ENCODE measurements at places on chromosomes 5 and 9.

DNA sequence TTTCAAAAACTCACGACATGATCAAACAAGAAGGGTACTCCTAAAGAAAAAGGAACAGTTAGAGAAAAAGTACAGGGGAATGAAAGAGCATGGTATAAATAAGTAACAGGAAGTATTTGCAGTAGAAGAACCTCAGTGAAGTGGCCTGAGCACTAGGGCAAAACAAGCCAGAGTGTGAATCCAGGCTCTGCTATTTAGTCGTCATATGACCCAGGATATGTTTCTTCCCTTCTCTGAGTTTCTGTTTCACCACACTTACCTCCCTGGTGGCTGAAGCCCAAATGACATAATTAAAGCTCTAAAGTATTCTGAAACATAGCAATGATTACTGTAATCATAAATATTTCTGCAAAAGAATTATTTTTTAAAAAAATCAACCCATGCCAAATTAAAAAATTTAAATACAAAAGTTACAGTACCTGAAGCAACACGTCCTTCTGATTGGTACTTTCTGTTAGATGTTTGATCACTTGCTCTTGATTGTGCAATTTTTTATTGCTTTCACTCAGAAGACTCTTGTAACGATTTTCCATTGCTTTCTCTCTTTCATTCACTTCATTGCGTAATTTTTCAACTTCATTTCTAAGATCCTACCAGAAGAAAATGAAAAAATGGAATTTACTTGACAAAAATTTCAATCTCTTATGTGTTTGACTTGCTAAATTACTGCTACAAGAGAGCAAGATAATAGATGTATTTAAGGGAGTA is 88.9 kb downstream of the CDK5RAP2 start:
- H3K27me3 ChIP-seq = no peaks in the 10 kb centered on the region
- DNase-seq = no peak
- no peak overlapping the region for H3K4me3 ChIP-seq

DNA sequence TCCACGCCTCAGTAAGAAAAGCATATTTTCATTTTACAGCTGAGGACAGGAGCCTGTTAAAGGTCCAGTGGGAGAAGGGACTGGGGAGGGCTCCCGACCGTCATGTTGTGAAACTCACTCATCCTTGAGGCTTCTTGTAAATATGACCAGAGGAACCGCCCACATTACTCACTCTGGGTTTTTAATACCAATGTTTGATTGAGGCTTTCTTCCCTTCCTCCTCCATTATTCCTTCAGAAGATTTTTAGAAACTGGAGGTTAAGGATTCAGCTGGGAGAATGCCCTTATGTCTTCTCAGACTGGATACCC is 61.4 kb upstream of the GLRX start:
- no peaks in the 10 kb centered on the region for H3K27me3 ChIP-seq
- no peak overlapping the region for H3K4me3 ChIP-seq
- H3K27ac ChIP-seq = no peak overlapping the region
- peaks cover 36% of the 10 kb centered on the region for H3K36me3 ChIP-seq
- H3K4me1 ChIP-seq = peaks cover 12% of the 10 kb centered on the region
- DNase-seq = no peak

DNA sequence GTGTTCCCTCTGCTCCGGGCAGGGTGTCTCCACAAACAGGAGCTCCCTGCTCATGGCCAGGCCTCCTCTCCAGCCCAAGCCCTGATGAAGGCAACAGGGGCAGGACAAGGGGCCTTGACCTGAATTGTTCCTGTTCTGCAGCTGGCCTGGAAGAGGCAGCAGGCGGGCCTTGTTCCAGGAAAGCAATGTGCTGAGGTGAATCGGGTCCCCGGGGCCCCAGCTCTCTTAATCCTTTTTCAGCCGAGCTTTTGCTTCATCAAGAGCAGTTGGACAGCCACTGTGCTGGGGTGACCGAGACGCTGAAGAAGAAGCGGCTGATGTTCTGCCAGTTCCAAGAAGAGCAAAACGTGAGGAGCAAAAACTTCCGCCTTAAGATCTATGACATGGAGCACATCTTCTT is 41.4 kb downstream of the CCDC180 start:
- no peaks in the 10 kb centered on the region for H3K36me3 ChIP-seq
- H3K4me3 ChIP-seq = no peak overlapping the region
- H3K27ac ChIP-seq = no peak overlapping the region
- H3K4me1 ChIP-seq = no peaks in the 10 kb centered on the region
- no peaks in the 10 kb centered on the region for H3K27me3 ChIP-seq
- no peak for DNase-seq

DNA sequence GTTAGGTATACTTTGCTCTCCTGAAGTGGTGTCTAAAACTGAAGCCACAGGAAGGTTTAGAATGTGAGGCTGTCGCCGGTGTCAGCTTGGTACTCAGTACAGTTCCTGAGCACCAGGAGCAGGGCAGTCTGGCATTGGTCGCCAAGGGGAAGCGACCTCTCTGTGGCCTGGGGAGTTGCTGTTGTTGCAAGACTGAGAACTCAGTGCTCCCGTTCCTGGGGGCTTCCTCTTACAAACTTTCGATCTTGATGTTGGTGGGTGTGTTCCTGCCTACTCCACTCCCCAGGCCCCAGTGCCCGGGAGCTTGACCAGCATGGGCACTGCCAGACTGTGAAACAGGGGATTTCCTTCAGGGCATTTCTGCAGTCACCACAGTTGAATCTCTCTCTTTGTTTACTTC is 52.4 kb upstream of the PPARGC1B start:
- no peaks in the 10 kb centered on the region for H3K36me3 ChIP-seq
- DNase-seq = no peak
- peaks cover 10% of the 10 kb centered on the region for H3K27me3 ChIP-seq
- H3K27ac ChIP-seq = no peak overlapping the region
- H3K4me1 ChIP-seq = no peaks in the 10 kb centered on the region

- no peak for DNase-seq
- H3K36me3 ChIP-seq = peaks cover 2% of the 10 kb centered on the region
- peaks cover 18% of the 10 kb centered on the region for H3K4me1 ChIP-seq
- H3K4me3 ChIP-seq = no peak overlapping the region
- no peak overlapping the region for H3K27ac ChIP-seq
Measured at GRCh38 chr9:111959468-111960359, 63.1 kb downstream of the UGCG start.

DNA sequence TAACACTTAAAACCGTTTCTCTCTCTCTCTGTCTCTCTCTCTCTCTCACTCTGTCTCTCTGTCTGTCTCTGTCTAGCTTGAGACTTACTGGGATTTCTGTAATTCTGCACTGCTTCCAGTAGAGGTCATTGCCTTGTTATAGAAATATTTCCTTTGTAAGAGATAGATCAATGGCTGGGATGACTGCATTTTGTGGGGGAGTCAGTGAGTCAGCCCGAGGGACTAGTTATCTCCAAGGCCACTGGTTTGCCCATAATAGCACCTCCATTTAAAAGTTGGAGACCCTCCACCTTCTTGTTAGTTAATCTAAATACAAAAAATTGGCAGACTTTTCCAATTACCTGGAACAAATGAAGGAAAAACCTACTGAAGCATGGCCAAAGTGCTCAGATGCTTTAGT is 547.2 kb downstream of the LRRC70 start:
- no peaks in the 10 kb centered on the region for H3K36me3 ChIP-seq
- H3K4me3 ChIP-seq = no peak overlapping the region
- no peaks in the 10 kb centered on the region for H3K4me1 ChIP-seq
- H3K27ac ChIP-seq = no peak overlapping the region
- no peak for DNase-seq

All from activated T-helper 1 cell treated with anti-CD3 and anti-CD28 coated beads, Interleukin-12 subunit alpha, Interleukin-12 subunit beta, Interleukin-2, Interleukin-4 antibody, amounts not matched to agents 30 ng/mL and 10 ng/mL and 1 ng/mL, durations not matched to agents 14 hours and 24 hours and 36 hours (primary cell).